HFFc6 (cell line): ENCODE measurements at places on chromosomes 5 and 9. TPM values are rescaled to one million over a fixed set of nuclear protein-coding genes. Genes with fewer than 3 reads are reported as not detected.

DNA sequence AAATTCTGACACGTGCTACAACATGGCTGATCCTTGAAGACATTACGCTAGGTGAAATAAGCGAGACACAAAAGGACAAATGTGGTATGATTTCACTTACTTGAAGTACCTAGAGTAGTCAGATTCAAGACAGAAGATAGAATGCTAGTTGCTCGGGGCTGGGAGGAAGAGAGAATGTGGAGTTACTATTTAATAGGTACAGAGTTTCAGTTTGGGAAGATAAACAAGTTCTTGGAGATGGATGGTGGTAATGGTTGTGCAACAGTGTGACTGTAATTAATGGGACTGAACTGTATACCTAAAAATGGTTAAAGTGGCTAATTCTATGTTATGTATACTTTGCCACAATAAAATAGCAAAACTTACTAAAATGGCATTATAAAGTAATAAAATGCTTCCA is 34.4 kb downstream of the PAM start:
- DNase-seq: no peak

DNA sequence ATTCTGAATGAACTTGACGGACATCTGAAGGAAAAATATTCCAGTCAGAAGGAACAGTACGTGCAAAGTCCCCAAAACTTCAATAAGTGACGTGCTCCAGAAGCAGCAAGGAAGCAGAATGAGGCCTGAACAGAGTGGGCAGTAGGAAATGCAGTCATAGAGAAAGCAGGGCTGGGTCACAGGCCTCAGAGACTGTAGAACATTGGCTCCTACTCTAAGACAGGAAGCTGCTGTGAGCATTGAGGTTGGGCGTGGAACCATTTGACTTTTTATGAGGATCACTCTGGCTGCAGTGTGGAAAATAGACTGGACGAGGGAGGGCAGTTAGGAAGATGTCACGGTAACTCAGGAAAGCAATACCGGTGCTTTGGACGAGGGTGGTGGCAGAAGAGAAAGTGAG is 64.0 kb downstream of the DOCK8 start:
- DNase-seq: no peak

- no peak for DNase-seq
Measured at GRCh38 chr9:127177231-127177630, 54.8 kb upstream of the ANGPTL2 start.

GRCh38 chr5:10489810-10490426 is 48.2 kb downstream of the ROPN1L start:
- no peak for DNase-seq

DNA sequence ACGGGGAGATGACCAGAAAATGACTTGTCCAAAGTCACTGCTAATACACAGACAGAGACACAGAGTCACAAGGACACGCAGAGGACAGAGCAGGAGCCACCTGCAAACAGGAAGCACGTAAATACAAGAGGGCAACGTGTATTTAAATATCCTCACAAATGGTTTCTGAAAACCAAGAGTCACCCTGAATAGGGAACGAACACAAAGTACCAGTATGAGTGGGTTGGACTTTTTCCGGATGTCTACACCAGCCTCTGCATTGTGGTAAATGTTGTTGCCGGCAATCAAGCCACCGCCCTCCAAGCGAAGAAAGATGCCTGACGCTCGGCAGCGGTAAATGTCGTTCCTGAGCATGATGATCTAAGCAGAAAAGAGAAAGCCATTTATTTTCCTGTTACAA is 44.5 kb downstream of the FBXO10 start:
- DNase-seq: no peak

DNA sequence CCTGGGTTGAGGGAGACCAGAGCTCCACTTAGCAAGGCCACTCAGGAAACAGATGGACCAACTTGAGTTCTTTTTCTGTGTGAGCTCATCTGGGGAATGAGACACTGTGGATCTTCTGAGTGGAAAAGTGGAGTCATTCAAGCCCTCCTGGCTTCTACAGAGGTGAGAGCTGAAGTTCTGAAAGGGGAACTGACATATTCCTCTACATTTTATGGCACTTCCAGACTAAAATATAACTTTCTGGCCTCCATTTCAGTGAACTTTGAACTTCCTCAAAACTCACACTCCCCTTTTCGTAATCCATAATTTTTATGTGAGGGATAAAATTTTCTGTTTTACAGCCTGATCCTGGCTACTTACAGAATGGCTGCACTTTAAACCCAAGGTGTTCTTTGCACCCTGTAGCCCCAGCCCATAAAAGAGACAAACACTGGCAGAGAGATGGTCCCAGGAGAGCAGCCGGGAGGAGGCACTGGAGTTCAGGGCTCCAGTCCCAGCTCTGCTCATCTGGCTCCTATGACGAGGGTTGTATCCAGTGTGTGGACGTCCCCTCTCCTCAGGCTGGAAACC is 10.8 kb downstream of the SPAAR start:
- no peak for DNase-seq

GRCh38 chr5:74310997-74311930 is 329.3 kb downstream of the ENC1 start:
- no peak for DNase-seq

DNA sequence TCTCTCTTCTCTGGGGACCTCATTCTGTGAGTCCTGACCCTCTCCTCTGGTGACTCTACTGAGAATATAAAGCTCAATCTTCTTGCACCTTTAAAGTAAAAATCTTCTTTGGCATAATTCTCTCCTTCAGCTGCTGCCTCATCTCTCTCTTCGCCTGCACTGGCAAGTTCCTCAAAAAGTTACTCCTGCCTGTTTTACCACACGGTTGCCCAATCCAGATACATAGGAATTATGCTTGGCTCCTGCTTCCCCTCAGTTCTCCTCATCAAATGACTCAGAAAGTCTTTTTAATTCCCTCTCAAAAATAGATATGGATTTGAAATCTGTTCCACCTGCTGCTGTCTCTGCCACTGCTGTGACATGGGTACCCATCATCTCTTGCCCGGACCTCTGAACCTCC is 14.4 kb upstream of the HRCT1 start:
- no peak for DNase-seq

GRCh38 chr9:107929443-107929842 is 439.9 kb upstream of the KLF4 start:
- no peak for DNase-seq

DNA sequence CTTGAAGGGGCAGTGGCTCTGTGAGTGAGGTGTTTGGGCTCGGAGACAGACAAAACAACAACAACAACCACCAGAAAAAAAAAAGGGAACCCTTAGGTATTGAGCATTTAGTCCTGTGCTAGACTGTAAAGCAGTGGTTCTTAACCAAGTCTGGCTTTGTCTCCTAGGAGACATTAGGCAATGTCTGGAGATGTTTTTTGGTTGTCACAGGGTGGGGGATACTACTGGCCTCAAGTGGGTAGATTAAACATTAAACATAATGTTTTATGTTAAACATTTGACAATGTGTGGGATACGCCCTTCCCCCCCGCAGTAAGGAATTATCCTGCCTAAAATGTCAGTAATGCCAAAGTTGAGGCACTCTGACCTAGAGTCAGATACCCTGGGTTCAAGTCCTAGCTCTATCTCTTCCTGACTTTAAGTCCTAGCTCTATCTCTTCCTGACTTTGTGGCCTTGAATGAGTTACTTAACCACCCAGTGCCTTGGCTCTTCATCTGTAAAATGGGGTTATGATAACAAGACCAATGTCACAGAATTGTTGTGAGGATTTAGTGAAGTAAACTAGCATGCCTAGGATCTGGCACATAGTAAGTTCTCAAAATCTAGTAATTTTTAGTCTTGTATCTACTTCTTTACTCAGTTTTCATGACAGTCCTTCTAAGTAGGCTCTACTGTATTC is 1.8 kb downstream of the TRIM32 start:
- DNase-seq: no peak

GRCh38 chr5:74199005-74199404 is 441.5 kb downstream of the ENC1 start:
- DNase-seq: no peak

GRCh38 chr5:116135344-116135743 is 50.5 kb downstream of the COMMD10 start:
- DNase-seq: no peak

DNA sequence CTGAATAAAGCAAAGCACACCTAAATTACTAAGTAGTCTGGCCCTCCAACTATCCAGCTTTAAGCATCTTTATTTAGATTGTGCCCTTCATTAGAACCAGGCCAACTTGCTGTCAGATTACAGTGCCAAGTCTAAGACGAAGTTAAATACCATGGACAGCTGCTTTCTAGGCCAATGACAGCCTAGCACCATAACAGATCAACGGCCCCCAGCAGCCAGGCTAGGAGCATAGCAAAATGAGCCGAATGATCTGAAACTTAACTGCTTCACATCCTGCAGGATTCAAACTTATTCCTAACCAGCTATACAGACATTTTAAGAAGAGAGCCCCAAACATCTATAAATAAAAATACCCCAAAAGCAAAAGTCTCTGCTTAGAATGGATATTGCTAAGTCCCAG is 6.8 kb downstream of the SLC24A2 start:
- no peak for DNase-seq

The DOCK8 gene
- total RNA-seq: 0.06 TPM in 1 of 2 replicates, not detected in the other

The SLC2A6 gene
- total RNA-seq: 9.4 and 10.7 TPM in 2 replicates

The SH3RF2 gene
- total RNA-seq: 0.63 and 2.2 TPM in 2 replicates

The PDGFRB gene
- total RNA-seq: 134 to 184 TPM (median 178 TPM) in 3 replicates

The SNAPC4 gene
- total RNA-seq: 6.6 and 10.0 TPM in 2 replicates

The GFI1B gene
- total RNA-seq: not detected in 3 replicates

The ADGRV1 gene
- total RNA-seq: not detected in 3 replicates

The NEUROG1 gene
- total RNA-seq: not detected in 3 replicates
